ENCODE measurements at places on chromosomes 7 and 10.

- no peak for DNase-seq
Observed at GRCh38 chr10:129833994-129834739, 129.9 kb downstream of the EBF3 start.

DNA sequence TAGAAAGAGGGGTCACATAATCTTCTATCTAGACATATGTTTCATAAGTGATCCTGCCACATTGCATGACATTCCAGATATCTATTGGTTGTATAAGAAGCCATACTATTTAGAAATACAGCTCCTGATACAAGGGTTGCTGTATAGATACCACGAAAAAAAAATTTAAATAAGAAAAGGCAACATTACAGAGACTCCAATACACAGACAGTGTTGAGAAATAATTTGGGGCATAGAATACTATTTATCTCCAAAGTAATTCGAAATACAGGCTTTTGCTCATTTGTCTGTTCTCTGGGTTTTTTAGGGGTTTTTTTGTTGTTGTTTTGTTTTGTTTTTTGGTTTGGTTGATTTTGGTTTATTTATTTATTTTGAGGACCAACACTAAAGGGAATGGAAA lies 2.6 kb downstream of the IFIT2 start:
- no peak for DNase-seq

GRCh38 chr7:32319012-32319382 lies 171.2 kb downstream of the LSM5 start:
- no peak for DNase-seq

- DNase-seq = no peak
Observed at GRCh38 chr7:2196381-2197378, 36.1 kb downstream of the MAD1L1 start.

DNA sequence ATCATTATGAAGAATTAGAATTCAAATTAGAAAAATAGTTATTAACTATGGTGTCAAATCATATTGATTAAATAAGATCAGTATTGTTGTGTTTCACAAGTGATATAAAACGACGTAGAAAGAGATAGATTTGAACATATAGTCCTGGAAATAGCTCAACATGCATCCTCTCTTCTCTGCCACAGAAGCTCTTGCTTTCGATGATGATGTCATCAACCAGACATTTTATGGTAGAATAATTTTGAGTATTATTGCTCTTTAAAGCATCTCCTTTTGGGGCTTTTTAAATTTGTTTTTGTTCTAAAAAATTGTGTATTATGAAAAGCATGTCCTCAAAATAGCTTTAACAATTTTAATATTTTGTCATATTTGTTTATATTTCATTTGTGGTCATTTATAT lies 95.0 kb downstream of the DGKB start:
- no peak for DNase-seq

DNA sequence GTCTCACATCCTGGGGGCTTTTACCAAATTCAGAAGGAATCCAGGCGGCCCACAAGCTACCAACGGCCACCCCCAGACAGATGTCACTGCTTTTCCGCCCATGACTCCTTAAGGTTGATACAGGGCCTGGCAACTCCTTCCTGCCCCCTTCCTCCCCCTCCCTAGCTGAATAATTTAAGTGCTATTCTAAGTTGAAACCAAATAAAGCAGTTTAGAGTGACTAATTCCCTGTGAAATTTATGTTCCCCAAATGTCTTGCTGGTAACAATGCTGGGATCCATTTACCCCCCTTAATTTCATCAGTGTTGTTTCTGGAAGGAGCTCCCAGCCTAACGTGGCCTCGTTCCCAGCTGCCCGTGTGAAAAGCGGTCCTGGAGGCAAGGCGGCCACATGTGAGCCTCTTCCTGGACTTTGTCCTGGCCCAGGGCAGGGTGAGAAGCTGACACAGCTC lies 109.6 kb downstream of the TMEM130 start:
- DNase-seq = no peak

- no peak for DNase-seq
Observed at GRCh38 chr10:103479135-103479534, at the start of gene CALHM3. CALHM3 (minus strand) TSS chr10:103479240; CDS start chr10:103479032, 208 bp downstream.

DNA sequence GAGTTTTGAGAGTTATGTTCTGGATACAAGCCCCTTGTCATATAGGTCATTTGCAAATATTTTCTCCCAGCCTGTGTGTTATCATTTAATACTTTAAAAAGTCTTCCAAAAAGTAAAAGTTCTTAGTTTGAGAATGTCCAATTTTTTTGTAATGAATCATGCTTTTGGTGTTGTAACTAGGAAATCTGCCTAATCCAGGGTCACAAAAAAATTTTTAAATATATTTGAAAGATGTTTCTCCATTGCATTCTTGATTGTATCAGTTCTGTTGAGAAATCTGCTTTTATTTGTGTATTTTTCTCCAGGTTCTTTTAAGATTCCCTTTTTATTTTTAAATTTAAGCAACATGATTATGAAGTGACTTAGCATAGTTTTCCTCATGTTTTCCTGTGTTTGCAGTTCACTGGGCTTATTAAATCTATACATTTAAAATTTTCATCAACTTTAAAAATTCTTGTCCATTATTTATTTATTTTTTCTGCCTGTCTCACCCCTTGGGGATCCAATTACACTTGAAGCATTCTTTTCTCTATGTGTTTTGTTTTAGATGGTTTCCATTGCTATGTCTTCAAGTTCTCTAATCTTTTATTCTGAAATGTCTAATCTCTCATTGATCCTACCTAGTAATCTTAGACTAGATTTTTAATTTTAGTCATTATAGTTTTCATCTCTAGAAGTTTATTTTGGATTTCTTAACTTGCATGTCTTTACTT lies 47.0 kb downstream of the CCDC71L start:
- no peak for DNase-seq

DNA sequence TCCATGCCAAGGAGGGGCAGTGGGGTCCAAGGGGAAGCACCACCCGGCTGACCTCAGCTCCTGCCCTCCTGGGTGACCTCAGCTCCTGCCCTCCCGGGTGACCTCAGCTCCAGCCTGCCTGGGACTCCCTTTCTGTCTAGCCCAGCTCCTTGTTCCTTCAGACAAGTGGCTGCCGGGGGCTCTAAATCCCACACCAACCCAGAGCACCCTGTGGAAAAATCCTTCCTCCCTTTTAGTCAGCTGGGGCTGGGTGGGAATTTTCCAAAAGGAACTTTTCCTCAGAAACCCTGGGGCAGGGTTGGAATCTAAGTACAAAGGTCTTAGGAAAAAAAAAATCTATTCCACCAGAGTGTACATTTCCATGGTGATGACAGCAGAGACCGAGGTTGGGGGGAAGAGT lies 36.3 kb downstream of the AKR1B1 start:
- DNase-seq = no peak

DNA sequence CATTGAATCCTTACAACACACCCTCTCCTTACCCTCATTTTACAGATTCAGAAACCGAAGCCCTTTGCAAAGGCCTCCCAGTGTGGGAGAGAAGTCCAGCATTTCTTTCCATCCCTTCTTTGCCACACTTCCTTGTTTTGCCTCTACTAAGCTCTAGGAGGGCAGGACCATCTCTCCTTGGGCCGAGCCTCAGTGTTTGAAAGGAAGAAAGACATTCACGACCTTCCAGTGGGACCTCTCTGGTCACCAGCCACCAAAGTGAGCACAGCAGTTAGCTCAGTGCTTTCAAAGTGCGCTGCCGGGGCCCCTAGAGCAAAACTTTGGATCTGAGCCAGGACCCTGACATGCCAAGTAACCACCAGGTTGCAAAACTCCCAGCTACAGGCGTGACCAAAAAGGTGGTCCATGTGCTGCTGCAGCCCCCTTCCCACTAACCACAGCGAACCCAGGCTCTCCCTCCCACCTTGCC lies 12.4 kb downstream of the CTBP2 start:
- DNase-seq = no peak

- DNase-seq = no peak
Observed at GRCh38 chr7:138978541-138979184, 2.5 kb downstream of the KIAA1549 start.

- DNase-seq = no peak
Observed at GRCh38 chr10:22268503-22268902, 47.7 kb upstream of the COMMD3 start.

DNA sequence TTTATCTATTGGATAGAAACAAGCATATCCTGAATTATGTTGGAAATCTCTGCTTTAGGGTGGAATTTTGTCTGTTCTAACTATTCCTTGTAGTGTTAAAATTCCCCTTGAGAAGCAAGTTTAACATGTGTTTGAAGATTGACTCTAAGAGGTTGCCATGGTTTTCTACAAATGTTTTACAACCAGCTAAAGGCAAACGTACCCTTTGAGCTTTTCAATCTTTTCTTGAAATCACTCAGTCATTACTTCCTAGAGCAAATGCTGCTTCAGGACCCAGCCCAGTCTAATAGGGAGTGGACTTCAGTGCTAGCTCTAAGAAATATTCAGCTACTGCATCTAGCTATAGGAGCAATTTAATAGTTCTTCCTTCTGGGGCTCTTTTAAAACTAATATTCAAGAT lies 118.8 kb upstream of the IFRD1 start:
- no peak for DNase-seq

DNA sequence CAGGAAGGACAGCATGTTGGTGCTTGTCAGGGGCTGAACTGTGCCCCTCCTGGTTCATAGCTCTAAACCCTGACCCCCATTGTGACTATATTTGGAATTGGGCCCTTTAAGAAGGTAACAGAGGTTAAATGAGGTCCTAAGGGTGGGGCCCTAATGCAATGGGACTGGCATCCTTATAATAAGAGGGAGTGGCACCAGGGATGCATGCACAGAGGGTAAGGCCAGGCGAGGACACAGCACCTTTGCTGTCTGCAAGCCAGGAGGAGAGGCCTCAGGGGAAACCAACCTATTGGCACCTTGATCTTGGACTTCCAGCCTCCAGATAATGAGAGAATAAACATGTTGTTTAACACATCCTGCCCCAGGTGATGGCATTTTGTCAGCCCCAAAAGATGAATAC lies 61.3 kb upstream of the EBF3 start:
- DNase-seq = no peak

- no peak for DNase-seq
Observed at GRCh38 chr7:44050121-44050914, 5.8 kb downstream of the DBNL start.

- DNase-seq = no peak
Observed at GRCh38 chr10:71323407-71323806, 4.3 kb downstream of the SLC29A3 start.

DNA sequence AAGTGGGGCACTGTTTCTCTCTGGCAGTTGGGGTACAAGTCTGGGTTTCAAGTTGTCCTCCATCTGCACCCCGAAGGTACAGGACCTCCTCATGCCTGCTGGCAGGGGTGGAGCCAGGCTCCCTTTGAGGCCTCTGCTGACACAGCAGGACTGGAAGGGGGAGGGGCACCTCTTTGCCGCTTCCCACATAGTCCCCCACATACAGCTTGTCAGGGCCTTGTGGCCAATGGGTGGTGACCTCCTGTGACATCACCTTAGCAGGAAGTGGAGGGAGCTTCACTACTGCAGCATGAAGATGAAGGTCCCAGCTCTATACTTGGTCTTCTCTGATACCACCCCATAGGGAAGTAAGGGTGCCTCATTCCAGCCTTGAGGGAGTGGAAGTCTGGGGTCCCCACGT lies 167.8 kb downstream of the RAMP3 start:
- no peak for DNase-seq

DNA sequence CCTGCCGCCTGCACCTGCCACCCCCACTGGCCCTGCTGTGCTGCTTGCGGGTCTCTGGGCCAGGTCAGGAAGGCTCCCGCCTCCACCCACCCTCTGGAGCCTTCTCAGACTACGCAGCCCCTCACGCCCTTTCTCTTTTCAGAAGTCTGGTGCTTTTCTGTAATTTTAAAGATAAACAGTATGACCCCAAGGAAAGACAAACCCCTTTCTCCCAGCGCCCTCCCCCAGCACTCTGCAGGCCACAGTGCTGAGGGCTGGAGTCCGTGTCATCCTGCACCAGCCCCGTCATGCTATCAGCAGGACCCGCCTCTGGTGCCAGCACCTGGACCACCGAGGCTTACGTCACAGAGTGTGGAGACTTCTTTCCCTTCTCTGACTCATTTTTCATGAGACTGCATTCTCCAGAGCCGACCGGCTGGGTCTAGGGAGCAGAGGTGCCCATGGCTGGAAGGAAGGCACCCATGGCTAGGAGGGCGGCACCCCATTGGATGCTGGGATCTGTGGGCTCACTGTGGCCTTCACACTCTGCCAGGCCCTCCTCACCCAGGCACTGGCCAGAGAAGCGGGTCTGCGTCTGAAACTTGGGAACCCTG lies 53.4 kb downstream of the CFAP46 start:
- no peak for DNase-seq

GRCh38 chr10:59847326-59847725 lies 59.0 kb downstream of the CCDC6 start:
- no peak for DNase-seq

- DNase-seq = no peak
Observed at GRCh38 chr7:2886900-2887299, 42.8 kb upstream of the GNA12 start.

All from stimulated activated CD4-positive, alpha-beta T cell treated with anti-CD3 and anti-CD28 coated beads, TNF-alpha, amount 100 ng/mL, for 48 hours (primary cell).